CD8-positive, alpha-beta T cell (primary cell): ENCODE measurements at places on chromosomes 4 and X. TPM values are rescaled to one million over a fixed set of nuclear protein-coding genes. Genes with fewer than 3 reads are reported as not detected.

ZMAT1 gene
- total RNA-seq: 15.7 TPM

SLITRK4 gene
- not detected for total RNA-seq

CLDN24 gene
- total RNA-seq: not detected

ERCC6L gene
- total RNA-seq: 0.11 TPM

CPEB2 gene
- total RNA-seq: 17.7 TPM

SPIN3 gene
- 1.4 TPM for total RNA-seq

STPG2 gene
- not detected for total RNA-seq

RCHY1 gene
- 45.4 TPM for total RNA-seq
